B cell (primary cell): ENCODE measurements at places on chromosomes 5 and 9.

- DNase-seq, result no peak
Measured at GRCh38 chr9:1676771-1677170, 338.4 kb upstream of the SMARCA2 start.

DNA sequence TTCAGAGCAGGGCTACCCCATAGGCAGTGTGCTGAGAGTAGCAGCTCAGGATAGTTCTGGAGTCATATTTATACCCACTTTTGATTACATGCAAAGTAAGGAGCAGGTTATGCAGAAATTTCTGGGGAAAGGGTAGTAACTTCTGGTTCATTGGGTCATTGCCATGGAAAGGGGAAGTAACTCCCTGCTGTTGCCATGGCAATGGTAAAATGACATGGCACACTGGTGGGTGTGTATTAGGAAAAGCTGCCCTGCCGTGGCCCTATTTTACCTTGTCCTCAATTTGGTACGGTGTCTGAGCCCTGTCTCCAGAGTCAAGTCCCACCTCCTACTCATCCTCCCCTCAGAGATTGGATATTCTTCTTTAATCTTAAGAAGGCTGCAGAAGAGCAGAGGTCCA lies 526.7 kb upstream of the TYRP1 start:
- no peak for DNase-seq

DNA sequence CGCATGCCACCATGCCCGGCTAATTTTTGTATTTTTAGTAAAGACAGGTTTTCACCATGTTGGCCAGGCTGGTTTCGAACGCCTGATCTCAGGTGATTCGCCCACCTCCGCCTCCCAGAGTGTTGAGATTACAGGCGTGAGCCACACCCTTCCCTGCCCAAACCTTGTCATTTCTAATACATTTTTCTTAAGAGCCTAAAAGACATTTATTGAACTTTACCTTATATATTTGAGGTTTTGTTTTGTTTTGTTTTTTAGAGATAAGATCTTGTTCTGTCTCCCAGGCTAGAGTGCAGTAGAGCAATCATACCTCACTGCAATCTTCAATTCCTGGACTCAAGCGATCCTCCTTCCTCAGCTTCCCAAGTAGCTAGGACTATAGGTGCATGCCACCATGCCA lies 39.8 kb upstream of the FANCC start:
- no peak for DNase-seq

- DNase-seq, result no peak
Measured at GRCh38 chr5:66232706-66233445, 88.8 kb downstream of the SREK1 start.

DNA sequence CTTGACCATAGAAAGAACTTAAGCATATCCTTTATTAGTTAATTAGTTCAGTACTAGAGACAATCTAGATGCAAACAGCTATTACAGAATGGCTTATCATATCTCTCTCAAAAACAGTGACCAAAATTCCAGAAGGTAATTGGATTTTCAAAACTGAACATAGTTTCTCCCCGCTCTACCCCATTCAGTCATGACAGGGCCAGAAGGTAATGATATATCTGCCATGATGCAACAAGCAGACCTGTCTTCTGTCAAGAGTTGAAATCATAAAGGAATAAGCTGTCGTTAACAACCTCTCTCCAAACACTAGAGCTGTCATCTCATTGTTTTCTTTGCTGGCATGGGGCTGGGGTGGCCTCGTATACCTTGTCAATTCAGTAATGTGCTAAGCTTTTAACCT lies 200.5 kb upstream of the POU5F2 start:
- no peak for DNase-seq

DNA sequence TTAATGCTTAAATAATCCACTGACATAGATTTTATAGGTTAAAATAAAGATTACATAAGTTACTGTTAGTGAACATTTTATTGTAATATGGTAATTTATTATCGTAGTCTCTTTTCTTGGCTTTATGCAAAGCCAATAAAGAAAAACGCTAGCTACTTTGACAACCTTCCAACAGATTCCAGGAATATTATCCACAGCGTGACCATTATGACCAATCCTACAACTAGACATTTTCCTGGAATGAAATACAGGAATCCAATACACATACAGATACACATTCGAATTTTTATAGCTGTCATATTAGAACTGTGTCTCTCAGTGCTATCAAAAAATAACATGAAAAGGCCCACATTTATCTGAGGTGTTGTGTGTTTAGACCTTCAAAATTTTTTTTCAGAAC lies 13.1 kb downstream of the RPS23 start:
- no peak for DNase-seq

DNA sequence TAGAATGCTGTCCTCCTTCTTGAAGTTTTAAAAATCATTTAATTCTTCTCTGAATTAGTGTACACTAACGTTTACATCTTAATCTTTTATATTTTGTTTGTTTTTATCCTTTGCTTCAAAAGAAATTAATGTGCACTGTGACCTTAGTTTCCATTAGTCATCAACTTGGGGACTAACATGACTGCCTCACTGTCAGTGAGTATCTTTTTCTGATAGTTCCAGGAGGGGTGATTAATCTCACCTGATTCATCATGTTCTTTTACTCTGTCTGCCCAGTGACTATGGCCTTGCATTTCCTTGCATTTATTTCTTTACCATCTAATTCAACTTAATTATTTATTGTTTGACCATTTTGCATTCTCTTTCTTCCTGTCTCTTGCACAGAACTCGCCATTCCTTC lies 33.4 kb upstream of the NR3C1 start:
- no peak for DNase-seq

GRCh38 chr9:2700909-2701550 lies 16.3 kb upstream of the KCNV2 start:
- no peak for DNase-seq

DNA sequence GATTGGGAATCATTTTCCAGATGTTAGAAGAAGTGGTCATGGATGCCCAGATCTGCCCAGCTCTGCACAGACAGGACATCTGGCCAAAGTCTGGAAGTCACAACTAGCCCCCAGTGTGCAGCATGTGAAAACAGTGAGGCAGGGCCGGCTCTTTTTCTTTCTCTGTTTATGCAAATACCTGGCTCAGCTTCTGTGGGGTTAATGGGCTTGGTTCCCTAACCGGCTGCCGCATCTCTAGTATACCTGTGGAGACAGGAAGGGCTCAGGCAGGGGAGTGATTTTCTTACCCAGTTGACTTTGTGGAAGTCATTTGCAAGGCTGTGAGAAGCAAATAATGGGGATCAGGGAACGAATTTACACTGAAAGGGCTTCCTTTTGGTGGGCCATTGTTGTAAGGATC lies 254.8 kb upstream of the PANK3 start:
- DNase-seq, result no peak

DNA sequence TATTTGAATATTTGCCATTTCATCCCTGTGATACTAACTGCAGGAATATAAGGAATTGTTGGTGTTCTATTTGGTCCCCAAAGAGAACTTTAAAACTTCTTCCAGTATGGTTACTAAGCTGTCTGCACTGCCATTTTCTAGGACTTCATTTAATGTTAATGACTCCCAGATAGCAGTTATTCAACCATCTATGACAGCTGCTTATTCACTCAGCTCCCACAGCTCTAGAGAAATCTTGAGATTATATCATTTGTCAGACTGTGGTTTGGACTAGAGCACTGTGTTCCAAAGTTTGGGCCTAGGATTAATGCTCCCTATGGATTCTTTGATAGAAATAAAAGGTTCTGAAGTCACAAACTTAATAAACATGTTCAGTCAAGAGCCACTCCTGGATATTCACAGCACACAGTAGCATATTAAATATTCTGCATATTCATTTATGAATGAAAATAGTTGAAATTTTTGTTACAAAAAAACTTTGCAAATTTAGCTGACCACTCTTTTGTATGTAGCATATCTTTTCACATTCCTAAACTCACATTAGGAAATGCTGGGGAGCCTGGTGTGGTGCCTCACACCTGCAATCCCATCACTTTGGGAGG lies 173.7 kb downstream of the NFIB start:
- no peak for DNase-seq

GRCh38 chr5:150061538-150061995 lies 24.8 kb downstream of the CSF1R start:
- DNase-seq, result no peak

DNA sequence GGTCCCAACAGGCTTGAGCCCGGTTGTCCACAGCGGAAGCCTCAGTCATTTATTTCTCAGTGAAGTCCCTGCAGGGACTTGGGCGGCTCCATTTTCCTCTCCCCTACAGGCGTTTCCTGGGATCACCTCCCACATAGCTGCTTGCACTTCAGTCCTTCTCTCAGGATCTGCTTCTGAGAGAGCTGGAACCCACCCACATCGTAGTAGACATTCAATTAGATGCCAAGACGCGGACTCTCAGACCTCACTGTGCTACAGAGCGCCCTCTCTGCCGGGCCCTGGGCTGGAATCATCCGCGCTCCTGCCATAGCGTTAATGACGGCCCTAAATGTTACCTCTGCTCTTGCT lies 54.0 kb upstream of the ROR2 start:
- no peak for DNase-seq
